ENCODE measurements at places on chromosomes 3 and 15.

DNA sequence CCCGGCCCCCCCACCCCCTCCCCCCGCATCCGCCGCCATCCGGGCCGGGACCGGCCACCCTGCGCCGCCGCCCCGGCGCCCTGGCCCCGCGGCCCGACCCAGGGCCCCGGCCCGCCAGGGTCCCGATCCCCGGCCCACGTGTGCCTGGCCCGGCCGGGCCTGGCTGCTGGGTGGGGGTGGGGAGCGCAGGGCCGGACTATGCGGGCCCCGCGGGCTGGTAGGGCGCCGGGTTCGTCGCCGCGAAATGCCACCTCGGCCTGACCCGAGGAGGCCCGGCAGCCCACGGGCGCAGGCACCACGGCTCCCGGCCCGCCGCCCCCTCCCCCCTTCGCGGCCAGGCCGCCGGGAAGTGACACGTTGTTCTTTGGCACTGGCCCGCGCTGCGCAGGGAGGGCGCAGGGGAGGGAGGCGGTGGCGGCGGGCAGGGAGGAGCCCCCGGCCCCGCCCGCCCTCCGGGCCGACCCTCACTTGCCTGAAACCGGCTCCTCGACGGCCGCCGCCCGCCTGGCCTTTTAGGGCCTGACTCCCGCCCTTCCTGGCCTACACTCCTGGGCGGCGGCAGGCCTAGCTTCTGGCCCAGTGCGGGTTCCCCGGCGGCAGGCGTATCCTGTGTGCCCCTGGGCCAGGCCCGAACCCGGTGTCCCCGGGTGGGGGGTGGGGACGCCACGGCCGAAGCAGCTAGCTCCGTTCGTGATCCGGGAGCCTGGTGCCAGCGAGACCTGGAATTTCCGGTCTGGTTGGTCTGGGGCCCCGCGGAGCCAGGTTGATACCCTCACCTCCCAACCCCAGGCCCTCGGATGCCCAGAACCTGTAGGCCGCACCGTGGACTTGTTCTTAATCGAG, 515 bp downstream of the EIF4G1 start:
- DNase-seq = peak; percentile 37

GRCh38 chr3:67601385-67601784, 53.0 kb downstream of the SUCLG2 start:
- DNase-seq = no peak

DNA sequence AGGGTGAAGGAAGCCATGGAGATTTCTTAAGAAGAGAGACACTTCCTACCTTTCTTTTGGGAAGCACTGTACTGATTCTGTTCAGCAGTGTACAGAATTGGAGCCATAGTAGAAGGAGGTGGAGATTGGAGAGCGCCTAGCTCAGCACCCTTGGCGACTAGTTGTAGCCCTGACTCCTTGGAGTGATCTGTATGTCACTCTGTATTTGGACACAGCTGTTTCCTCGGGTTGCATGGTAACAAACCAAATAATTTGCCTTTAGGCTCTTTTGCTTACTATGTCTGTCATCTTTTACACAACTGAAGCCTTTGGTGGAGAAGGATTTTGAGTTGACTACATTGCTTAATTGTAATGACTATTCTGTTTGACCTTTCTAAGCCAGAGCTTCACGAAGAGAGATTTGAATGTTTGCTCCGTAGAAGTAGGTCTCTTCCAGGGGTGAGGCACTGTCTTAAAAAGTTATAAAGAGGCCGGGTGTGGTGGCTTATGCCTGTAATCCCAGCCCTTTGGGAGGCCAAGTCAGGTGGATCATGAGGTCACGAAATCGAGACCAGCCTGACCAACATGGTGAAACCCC, 77.1 kb downstream of the AKAP13 start:
- no peak for DNase-seq

- DNase-seq = no peak
These were observed 27.6 kb upstream of the UBE2E2 start for GRCh38 chr3:23175341-23176083.

DNA sequence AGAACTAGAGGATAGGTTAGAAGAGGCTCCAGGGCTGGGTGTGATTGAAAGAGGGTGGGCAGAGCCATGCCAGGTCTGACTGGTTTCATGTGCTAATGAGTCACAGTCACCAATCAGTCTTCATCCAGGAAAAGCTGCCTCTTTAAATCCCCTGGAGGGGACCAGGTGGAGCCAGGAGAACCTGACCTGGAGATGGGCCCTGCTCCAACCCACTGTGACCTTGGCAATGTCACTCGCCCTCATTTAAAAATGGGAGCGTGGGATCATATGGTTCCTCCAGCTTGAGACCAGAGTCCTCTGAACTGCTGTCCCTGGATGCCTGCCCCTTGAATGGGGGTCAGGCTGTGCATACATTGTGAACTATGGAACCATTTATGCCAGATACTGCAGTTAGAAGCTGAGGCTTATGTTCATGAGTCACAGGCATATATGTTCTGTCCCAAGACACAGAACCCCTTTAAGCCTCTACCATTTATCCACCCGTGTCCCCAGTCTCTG, 23.0 kb downstream of the HES1 start:
- no peak for DNase-seq

DNA sequence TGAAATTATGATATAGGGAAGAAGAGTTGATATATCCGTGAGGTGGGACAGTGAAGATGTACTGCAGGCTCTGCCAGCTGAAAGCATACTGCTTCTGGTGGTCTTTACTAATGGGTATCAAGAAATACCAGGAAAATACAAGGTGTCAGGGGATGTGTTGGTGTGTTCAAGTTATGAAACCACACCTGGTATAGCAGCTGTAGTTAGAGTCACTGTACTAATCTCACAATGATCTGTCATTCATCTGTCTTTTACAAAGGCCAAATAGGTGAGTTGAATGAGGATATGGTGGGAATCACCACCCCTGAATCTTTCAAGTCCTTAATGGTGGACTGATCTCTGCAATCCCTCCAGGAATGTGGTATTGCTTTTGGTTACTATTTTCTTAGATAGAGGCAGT, 152.7 kb downstream of the NFKBIZ start:
- no peak for DNase-seq

DNA sequence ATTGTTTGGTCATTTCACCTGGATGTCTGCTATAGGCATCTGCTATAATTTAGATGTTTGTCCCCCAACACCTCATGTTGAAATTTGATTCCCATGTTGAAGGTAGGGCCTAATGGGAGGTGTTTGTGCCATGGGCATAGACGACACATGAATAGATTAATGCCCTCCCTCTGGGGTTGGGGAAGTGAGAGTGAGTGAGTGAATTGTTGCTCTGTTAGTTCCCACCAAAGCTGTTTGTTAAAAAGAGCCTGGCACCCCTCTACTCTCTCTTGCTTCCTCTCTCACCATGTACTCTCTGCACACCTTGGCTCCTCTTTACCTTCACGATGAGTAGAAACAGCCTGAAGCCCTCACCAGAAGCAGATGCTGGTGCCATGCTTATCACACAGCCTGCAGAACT, 23.9 kb upstream of the SORD start:
- DNase-seq = no peak

DNA sequence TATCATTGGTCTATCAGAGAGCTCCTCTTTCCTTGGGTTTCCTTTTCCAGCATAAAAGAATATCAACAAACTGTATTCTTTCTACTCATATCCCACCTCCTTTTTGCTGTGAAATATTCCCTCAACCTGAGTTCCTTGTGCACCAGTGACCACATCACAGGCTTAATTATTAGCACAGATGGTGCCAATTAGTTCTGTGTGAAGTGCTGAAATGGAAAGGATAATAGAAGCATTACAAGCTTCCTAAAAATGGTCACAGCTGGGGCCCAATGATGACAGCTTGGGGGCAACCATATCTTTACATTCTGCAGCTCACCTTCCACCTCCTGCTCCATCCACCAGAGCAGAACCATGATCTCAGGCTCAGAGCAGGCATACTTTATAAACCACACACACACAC, 84.6 kb downstream of the ANO10 start:
- DNase-seq = no peak

GRCh38 chr15:40136470-40137302, 24.2 kb upstream of the BUB1B start:
- DNase-seq = no peak

GRCh38 chr3:147038481-147038880, 367.9 kb downstream of the ZIC4 start:
- DNase-seq = no peak

DNA sequence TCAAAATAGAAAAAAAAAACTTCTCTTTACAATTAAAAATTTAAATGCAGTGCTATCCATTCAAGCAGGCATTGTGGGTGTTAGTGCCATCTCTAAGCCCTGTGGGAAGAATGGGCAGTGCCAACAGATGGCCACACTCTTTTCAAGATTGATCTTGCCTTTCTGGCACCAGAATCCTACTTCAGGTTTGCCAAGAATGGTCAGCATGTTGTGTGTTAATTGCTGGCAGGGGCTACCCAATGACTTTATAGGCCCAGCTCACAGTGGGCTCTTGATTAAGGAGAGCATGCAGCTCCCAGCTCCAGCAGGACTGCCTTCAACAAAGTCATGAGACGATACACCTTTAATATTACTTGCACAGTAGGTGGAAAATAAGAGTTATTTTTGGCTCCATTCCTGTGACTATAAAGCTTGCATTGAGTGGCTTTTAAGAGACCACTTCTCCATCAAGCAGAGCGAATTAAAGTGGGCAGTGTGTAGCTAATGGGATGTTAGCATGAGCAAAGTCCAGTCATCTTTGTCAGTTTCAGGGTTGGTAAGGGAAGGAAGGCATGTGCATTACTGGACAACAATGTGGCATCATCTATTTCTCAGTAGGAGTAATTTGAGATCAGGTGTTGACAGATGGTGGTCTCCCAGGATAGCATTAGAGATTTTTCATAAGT, 476.8 kb downstream of the C3orf38 start:
- no peak for DNase-seq

GRCh38 chr3:130596484-130596883, 79.5 kb downstream of the COL6A6 start:
- DNase-seq = no peak

GRCh38 chr3:58356054-58356453, 23.4 kb downstream of the PXK start:
- no peak for DNase-seq

DNA sequence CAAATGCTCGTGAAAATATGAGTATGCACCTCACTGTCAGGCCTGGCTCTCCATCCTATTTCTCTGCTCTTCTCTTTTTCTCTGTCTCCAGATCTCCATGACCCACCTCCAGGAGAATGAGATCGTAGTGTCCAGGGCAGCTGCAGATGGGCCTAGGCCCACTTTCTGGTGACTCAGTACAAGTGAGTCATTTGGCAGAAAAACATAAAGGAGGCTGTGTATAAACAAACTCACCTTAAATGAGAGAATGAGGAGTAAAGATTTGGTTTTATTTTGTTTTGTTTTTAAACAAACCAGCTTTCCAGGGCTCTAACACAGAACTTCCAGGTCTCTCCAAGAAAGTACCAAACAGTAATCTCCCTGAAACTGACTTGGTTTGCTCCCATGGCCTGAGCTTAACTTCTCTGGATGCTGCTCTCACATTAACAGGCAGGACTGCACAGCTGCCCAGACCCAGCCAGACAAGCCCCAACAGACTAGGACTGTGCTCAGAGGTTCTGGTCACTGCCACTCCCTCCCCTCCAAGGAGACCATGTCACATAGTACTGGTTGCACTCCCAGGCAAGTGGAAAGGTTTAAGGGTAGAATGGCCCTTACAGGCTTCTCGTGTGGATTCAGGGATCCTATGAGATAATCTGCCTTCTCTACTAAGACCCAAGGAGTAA, 1.5 kb upstream of the HEG1 start:
- no peak for DNase-seq

- no peak for DNase-seq
These were observed 34.7 kb downstream of the GAP43 start for GRCh38 chr3:115658032-115658336.

DNA sequence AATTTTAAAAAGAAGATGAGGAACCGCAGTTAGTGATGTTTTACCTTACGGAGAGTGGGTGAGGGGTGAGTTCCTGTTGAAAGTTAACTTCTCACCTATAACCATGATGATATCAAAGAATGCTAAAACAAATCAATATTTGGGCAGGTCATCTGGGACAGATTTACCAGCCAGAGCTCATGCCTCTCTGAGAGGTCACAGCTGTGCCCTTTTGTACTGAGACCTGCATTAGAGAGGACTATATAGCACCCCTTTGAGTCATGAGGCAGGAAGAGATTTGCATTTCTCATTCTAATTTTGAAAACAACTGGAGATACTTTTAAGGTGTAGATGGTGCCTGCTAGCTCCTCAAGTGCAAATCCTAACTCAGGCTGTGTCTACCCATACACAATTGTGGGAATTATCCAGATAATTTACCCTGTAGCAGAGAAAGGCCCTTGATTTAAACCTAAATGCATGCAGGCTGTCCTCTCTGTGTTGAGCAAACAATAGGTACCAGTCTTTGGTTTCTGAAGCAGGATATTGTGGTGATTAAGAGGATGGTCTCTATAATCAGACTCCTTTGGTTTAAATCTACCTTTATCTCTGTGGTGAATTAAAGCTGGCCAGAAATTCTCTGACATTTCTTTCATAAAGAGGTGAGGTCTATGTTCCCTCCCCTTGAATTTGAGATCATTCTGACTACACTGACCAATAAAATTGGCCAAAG, 5.8 kb upstream of the TM4SF4 start:
- DNase-seq = no peak

GRCh38 chr15:48059791-48060190, 61.0 kb upstream of the SLC24A5 start:
- DNase-seq = no peak

GRCh38 chr15:78280319-78281072, 16.1 kb downstream of the DNAJA4 start:
- DNase-seq = no peak

DNA sequence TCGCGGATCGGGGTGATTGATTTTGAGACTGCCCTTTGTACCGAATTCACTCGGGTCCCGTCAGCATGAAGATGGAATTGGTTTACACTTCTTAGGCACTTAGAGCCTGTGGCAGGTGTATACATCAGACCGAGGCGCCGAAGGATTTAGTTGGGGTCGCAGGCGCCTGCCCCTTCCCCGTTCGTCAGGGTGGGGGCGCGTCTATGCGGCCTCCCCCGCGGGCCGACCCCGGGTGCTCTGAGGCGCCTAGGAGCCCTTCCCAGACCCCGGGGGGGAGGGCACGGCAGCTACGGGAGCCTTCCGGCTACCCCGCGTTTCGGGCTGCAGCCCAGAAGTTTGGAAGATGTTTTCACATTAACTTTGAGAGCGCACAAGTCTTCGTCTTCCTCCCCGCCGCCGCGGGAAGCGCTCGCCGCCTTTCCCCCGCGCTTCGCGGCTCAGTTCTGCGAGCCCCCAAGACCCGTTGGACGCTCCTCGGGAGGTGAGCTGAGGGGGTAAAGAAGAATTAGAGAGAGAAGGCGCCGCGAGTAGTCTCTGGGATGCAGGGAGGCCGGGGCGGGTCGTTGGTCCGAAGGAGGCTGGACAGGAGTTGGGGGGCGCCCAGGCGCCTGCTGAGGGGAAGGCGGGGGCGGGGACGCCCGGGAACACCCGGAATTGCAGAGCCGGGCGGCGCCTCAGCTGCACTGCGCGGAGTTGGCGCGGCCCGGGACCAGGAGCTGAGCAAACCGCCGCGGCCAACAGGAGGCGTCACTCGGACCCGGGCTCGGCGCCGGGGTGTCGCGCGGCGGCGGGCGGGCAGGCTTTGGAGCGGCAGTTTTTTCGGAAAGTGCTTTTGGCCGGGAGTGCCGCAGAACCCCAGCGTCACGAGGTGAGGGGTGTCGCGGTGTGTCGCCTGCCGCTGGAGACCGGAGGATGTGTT, 780 bp downstream of the TIPARP start:
- peak; percentile 13 for DNase-seq

GRCh38 chr15:41018534-41018933, 65.3 kb downstream of the CHAC1 start:
- no peak for DNase-seq
